Liver (tissue), 10 donors: ENCODE measurements at places on chromosomes 12 and 14. TPM values are rescaled to one million over a fixed set of nuclear protein-coding genes. Genes with fewer than 3 reads are reported as not detected.

Gene NOS1
- polyA plus RNA-seq, result 0.01 TPM

Gene NFKBIA
- polyA plus RNA-seq, result 52.9 TPM

Gene KERA
- polyA plus RNA-seq, result not detected

Gene LBHD2
- not detected for polyA plus RNA-seq

Gene CMA1
- not detected for polyA plus RNA-seq

Gene RAD51AP1
- polyA plus RNA-seq, result 1.3 TPM

Gene NDUFA9
- polyA plus RNA-seq, result 57.7 TPM

Gene GPR84
- polyA plus RNA-seq, result not detected

Gene PITPNM2
- polyA plus RNA-seq, result 3.6 TPM

Gene LUM
- polyA plus RNA-seq, result 9.5 TPM

Gene FOXN4
- polyA plus RNA-seq, result not detected

Gene SERPINA10
- 363 TPM for polyA plus RNA-seq

Gene MYL2
- polyA plus RNA-seq, result 0.22 TPM

Gene PLA2G1B
- polyA plus RNA-seq, result 4.6 TPM

Gene C12orf54
- not detected for polyA plus RNA-seq

Gene MYO1A
- polyA plus RNA-seq, result 0.03 TPM

Gene GUCY2C
- polyA plus RNA-seq, result not detected

Gene DHRS2
- 0.33 TPM for polyA plus RNA-seq

Gene GZMH
- 1.6 TPM for polyA plus RNA-seq

Gene SELPLG
- polyA plus RNA-seq, result 2.1 TPM

Gene NTS
- 0.09 TPM for polyA plus RNA-seq

Gene KIF5A
- 0.01 TPM for polyA plus RNA-seq

Gene KRT71
- not detected for polyA plus RNA-seq

Gene SLC2A3
- polyA plus RNA-seq, result 2.1 TPM

Gene STYX
- polyA plus RNA-seq, result 15.8 TPM

Gene MVK
- polyA plus RNA-seq, result 43.8 TPM

Gene TBX3
- polyA plus RNA-seq, result 26.8 TPM

Gene FBXO33
- 3.3 TPM for polyA plus RNA-seq

Gene BMP4
- polyA plus RNA-seq, result 2.0 TPM

Gene BHLHE41
- 0.23 TPM for polyA plus RNA-seq

Gene ZDHHC22
- polyA plus RNA-seq, result not detected

Gene KLRB1
- 0.53 TPM for polyA plus RNA-seq

Gene CIROP
- not detected for polyA plus RNA-seq

Gene PMEL
- polyA plus RNA-seq, result 2.7 TPM

Gene C12orf56
- 0.24 TPM for polyA plus RNA-seq

Gene RFLNA
- 0.05 TPM for polyA plus RNA-seq

Gene CKB
- 32.9 TPM for polyA plus RNA-seq

Gene SETD1B
- 1.8 TPM for polyA plus RNA-seq

Gene ACSS3
- 18.2 TPM for polyA plus RNA-seq

Gene KRT7
- 9.9 TPM for polyA plus RNA-seq

Gene LARP4
- 35.5 TPM for polyA plus RNA-seq

Gene ATL1
- polyA plus RNA-seq, result 0.17 TPM

Gene OR6C6
- not detected for polyA plus RNA-seq

Gene OTOGL
- not detected for polyA plus RNA-seq

Gene TMEM30B
- polyA plus RNA-seq, result 3.0 TPM

Gene BEST3
- polyA plus RNA-seq, result not detected

Gene OR10G2
- not detected for polyA plus RNA-seq

Gene PLBD1
- polyA plus RNA-seq, result 1.4 TPM

Gene CCND2
- 3.3 TPM for polyA plus RNA-seq

Gene WASHC4
- polyA plus RNA-seq, result 11.5 TPM

Gene NFATC4
- 1.0 TPM for polyA plus RNA-seq
